Amniotic stem cell (primary cell): ENCODE measurements at places on chromosomes 11 and 22.

DNA sequence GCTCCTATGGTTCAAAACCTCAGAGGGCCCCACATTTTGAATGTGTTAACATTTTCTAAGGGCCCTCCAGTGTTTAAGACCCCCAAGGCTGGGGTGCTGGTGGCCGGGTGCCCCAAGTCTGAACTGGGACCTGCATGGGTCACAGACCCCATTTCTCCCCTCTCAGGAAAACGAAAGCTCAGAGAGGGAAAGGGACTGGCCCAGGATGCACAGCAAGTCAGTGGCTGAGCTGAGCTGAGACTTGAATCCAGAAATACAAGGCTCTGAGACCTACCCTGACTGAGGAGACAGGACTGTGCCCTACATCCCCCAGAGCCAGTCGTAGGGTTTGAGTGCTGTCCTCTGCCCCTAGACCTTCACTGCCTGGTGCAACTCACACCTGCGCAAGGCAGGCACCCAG is 4.2 kb downstream of the ACTN3 start:
- no peak for DNase-seq

DNA sequence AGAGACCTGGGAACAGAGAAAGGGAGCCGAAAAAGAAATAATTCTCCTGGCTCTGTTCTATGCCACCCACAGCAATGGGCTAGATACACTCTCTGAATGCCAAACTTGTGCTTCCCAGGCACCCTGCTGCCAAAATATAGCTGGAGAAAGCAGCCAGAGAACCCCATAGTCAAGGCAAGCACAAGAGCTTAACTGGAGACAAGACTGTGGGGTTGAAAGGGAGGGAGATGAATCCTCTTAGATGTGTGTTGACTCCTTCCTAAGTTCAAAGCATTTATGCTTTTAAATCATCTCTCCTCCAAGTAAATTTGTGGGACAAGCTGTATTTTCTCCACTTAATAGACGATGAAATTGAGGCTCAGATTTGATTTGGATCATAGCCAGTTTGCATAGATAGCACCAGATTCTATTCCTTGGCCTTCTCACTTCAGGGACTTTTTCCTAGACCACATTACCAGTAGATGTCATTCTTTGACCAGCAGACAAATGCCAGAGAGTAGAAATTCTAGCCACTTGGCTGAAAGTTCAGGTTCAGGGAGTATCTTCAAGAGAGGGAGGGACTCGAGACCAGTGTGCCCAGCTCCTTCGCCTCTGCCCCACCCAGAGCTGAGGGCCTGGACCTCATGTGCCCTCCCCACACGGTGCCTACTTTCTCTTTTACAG is 16.5 kb upstream of the ETS1 start:
- DNase-seq = no peak

- no peak for DNase-seq
Observed at GRCh38 chr11:70322666-70323065, 52.2 kb downstream of the PPFIA1 start.

DNA sequence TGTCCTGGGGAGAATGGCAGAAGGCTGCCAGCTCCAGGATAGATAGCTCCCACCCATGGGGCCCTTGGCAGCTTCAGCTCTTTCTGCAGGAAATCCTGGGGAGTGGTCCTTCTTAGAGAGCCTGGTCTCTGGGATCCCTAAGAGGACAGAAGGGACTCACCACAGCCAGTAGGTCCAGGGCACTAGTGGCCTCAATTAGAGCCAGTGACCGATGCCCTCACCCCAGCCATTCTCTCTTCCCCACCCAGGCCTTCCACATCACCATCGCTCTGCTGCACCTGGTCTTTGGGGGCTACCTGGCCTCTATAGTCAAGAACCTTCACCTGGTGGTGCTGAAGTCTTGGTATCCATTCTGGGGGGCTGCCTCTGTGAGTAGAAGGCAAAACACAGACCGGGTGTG is 5.6 kb downstream of the MS4A10 start:
- DNase-seq = no peak
